ENCODE measurements at places on chromosomes 3 and 15.

DNA sequence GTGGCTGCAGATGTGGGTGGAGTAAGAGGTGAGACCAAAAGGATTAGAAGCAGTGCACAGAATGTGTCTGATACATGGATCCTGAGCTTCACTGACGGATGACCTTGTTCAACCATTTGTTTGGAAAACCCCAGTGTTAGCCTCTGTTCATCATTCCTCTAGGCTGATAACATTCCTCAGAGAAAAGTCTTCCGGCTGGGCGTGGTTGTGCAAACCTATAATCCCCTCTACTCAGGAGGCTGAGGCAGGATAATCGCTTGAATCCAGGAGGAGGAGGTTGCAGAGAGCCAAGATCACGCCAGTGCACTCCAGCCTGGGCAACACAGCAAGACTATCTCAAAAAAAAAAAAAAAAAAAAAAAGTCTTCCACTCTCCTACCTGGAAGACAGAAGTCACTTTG lies 23.1 kb upstream of the CHD2 start:
- DNase-seq = no peak

- DNase-seq = no peak
Observed at GRCh38 chr3:5750091-5750490, 562.6 kb downstream of the EDEM1 start.

DNA sequence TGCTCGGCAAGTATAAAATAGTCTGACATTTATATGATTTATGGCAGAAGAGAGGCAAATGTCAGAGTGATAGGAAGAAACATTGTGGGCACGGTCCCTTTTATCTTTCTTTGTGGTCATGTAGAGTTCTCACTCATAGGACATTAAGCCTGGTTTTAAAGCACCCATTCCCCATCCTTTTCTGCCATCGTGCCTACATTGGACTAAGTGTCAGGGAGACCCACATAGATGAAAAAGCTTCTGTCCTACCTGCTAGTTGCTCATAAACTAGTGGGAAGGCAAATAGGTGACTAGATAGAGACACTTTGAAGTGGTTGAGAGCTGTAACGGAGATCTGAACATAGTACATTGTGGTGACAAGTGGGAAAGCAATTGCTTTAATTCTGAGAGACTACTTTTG lies 155.7 kb downstream of the B3GALNT1 start:
- DNase-seq = no peak

- no peak for DNase-seq
Observed at GRCh38 chr3:39063143-39063542, 11.3 kb downstream of the WDR48 start.

GRCh38 chr3:46236294-46237054 lies 5.8 kb upstream of the CCR3 start:
- no peak for DNase-seq

DNA sequence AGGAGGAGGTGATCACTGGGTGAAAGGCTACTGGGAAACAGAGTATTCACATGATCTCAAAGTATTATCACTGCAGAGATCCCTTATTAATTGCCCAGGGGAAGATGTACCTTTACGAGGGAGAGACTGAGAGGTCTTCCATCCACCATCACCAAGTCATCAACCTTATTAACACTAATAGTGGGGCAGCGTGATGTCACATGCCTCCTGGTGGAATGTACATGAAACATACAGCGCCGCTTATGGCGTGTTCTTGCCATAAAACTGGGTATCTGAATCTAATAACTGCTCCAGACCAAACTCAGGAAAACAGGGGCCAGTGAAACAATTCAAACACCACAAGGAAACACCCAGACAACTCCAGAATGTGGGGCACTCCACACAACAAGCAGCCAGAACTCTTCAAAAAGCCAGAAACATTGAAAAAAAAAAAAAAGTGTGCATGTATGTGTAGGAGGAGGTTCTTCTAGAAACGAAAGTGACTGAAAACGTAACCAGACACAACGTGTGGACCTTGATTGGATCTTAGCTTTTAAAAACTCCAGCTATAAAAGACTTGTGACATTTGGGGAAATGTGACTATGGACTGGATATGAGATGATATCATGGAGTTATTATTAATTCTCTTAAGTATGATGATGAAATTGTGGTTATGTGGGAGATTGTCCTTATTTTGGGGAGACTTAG lies 4.6 kb downstream of the STIMATE start:
- DNase-seq = no peak

GRCh38 chr15:59818336-59818735 lies 129.2 kb upstream of the BNIP2 start:
- no peak for DNase-seq

- DNase-seq = no peak
Observed at GRCh38 chr15:68553994-68554720, 24.6 kb upstream of the CORO2B start.
